Natural killer cell treated with Interleukin-12 subunit alpha and Interleukin-12 subunit beta and Interleukin-15 and Interleukin-18, amount 100 ng/mL, for 72 hours (primary cell): ENCODE measurements at places on chromosomes 1 and 21. TPM values are rescaled to one million over a fixed set of nuclear protein-coding genes. Genes with fewer than 3 reads are reported as not detected.
A peak's percentile ranks its signal among the peaks of the same experiment; 100 is the strongest.

GRCh38 chr1:167938080-167938636 is 1.3 kb upstream of the MPC2 start:
- no peak for DNase-seq
- no peaks in the 10 kb centered on the region for H3K27me3 ChIP-seq
- peaks cover 6% of the 10 kb centered on the region for H3K36me3 ChIP-seq
- peak overlapping the region; percentile 90 for H3K27ac ChIP-seq
- H3K4me3 ChIP-seq: peak overlapping the region; percentile 97

DNA sequence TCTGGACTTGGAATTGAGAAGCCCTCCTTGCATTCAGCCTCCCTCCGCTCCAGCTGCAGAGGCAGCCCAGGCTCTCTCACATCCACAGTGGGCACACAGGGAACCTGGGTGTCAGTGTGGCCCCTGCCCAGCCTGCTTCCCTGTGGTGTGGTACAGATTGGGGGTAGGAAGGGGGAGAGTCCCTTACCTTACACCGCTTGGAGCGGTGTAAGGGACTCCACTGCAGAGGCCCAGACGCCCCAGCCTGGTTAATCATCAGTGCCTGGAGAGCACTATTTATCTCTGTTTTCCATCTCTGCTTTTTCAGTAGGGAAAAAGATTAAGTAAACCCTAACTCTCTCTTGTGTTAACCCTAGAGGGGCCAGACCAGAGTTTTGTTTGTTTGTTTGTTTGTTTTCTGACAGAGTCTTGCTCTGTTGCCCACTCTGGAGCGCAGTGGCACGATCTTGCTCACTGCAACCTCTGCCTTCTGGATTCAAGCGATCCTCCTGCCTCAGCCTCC is 803 bp upstream of the RHBG start:
- no peaks in the 10 kb centered on the region for H3K36me3 ChIP-seq
- no peaks in the 10 kb centered on the region for H3K4me1 ChIP-seq
- H3K27ac ChIP-seq: no peak overlapping the region
- DNase-seq: no peak
- H3K4me3 ChIP-seq: no peak overlapping the region

DNA sequence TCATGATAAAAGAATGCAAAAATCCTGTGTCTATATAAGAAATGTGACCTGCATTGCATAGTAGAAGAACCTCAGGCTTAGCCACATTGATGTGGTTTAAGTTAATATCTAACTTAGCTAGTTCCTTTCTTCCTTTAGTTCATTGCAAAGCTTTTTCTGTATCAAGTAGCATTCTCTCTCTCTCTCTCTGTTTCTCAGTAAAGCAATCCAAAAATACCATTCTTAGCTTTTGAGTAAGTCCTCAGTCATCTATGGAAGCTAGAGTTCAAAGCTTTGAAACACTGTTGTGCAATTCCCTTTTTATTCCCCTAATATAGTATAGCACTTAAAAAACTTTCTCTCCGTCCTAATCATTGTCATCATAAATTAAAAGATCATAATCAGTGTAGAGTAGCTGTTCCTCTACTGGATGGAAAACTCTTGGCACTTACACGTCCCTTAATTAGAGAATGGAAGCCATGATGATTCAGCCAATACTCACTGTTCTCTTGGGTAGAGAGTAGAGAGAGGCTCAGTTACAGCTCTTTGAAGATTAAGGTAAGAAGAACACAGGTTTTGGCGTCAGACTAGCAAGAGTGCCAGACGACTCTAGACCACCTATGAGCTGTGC is 350.3 kb upstream of the LYPLAL1 start:
- no peak overlapping the region for H3K27ac ChIP-seq
- H3K27me3 ChIP-seq: no peaks in the 10 kb centered on the region
- H3K36me3 ChIP-seq: peaks cover 4% of the 10 kb centered on the region

DNA sequence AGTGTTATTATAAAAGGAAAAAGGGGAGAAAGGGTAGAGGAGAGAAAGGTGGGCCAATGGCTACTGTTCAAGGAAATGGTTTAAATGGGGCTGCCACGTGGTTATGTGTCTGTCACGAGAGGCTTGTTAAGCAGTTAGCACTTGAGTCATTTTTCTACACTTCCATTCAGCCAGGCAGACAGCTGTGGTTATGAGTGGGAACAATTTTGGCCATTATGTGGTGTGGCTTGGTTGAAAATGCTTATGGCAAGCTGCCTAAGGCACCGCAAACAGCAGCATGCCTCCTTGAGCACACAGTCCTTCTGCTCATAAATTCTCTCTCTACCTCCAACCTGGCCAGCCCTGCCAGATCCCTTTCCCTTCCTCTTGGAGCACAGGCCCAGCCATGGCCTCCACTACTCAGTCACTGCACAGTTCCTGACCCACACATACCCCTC is 3.2 kb upstream of the SRM start:
- peaks cover 8% of the 10 kb centered on the region for H3K36me3 ChIP-seq
- peak overlapping the region; percentile 53 for H3K27ac ChIP-seq
- DNase-seq: peak; percentile 85
- H3K27me3 ChIP-seq: no peaks in the 10 kb centered on the region
- H3K4me3 ChIP-seq: peak overlapping the region; percentile 63

GRCh38 chr1:112043901-112044300 is 54.4 kb upstream of the KCND3 start:
- H3K4me3 ChIP-seq: no peak overlapping the region
- no peak for DNase-seq
- peaks cover 31% of the 10 kb centered on the region for H3K27me3 ChIP-seq
- H3K4me1 ChIP-seq: no peaks in the 10 kb centered on the region

- no peak overlapping the region for H3K27ac ChIP-seq
- no peaks in the 10 kb centered on the region for H3K4me1 ChIP-seq
- H3K4me3 ChIP-seq: no peak overlapping the region
- no peaks in the 10 kb centered on the region for H3K36me3 ChIP-seq
- no peak for DNase-seq
- no peaks in the 10 kb centered on the region for H3K27me3 ChIP-seq
Measured at GRCh38 chr1:218527737-218528136, 182.6 kb downstream of the TGFB2 start.

DNA sequence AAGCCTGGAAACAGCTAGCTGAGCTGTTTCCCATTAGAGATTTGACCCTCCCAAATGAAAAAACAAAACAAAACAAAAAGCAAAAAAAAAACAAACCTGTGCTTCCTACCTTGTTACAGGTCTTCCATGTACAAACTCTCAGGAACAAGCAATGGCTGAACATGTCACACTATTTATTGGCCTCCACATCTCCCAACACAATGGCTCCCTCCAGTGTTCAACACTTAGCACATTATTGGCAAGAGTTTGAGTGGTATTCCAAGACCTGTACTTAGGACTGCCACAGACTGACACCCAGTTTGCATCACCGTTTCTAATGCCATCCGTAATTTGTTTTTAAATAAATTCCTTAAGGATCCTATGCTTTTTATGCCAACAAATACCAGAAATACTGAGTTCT is 195.0 kb upstream of the OLFM3 start:
- H3K36me3 ChIP-seq: no peaks in the 10 kb centered on the region
- H3K27ac ChIP-seq: no peak overlapping the region
- H3K27me3 ChIP-seq: no peaks in the 10 kb centered on the region
- H3K4me1 ChIP-seq: no peaks in the 10 kb centered on the region

DNA sequence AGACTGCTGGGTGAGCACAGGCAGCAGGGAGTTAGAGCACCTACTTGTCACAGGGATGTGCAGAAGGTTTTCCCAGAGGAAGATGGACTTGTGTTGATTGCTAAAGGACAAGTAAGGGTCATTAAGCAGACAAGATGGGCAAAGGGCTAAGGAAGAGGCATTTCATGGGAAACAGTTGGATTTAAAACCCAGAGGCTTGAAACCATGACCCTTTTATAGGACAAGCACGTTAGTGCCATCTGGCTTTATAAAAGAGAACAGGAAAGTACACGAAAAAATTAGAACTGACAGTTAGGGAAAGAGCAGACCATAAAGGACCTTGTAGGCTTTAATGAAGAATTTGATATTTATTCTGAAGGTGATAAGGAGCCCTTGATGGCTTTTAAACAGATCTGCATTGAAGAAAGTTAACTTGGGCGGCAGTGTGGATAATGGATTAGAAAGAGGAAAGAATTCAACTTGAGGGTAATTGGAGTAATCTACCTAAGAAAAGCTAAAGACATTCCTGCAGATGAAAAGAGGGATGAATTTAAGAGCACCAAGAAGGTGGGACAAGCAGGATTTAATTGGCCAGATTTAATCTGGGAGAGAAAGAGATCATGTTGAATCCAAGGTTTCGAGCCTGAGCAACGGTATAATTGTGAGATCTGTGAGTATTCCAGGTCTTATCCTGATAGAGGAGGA is 68.6 kb downstream of the ZC3H11B start:
- H3K4me3 ChIP-seq: no peak overlapping the region
- no peaks in the 10 kb centered on the region for H3K36me3 ChIP-seq
- no peak for DNase-seq
- no peak overlapping the region for H3K27ac ChIP-seq

- no peak overlapping the region for H3K4me3 ChIP-seq
- peaks cover 9% of the 10 kb centered on the region for H3K27me3 ChIP-seq
- H3K36me3 ChIP-seq: no peaks in the 10 kb centered on the region
- DNase-seq: no peak
- H3K4me1 ChIP-seq: no peaks in the 10 kb centered on the region
- H3K27ac ChIP-seq: no peak overlapping the region
Measured at GRCh38 chr1:118970451-118970850, 17.7 kb downstream of the TBX15 start.

DNA sequence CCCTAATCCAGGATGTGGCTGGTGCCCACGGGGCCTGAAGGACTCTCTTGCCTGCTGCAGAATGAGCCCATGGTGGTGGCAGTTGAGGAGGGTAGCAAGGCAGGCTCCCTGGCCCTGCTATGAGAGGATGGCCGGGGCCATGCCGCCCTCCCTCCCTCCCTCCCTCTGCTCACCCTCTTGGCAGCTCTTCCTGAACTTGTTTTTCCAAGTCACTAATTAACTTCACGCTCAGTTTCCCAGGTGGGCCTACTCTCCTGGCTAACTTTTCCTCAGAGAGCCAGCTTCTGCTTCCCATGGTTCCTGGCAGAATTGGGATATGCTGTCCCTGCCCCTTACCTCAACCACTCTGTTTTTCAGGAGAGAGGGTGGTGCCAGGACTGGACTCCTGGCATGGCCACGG is 10.2 kb downstream of the KCNC4 start:
- no peaks in the 10 kb centered on the region for H3K4me1 ChIP-seq
- H3K4me3 ChIP-seq: no peak overlapping the region
- no peaks in the 10 kb centered on the region for H3K36me3 ChIP-seq
- no peak for DNase-seq
- H3K27me3 ChIP-seq: no peaks in the 10 kb centered on the region
- no peak overlapping the region for H3K27ac ChIP-seq

GRCh38 chr21:45048026-45048698 is 26.2 kb upstream of the ADARB1 start:
- DNase-seq: no peak
- peaks cover 29% of the 10 kb centered on the region for H3K27me3 ChIP-seq
- H3K4me3 ChIP-seq: no peak overlapping the region
- H3K27ac ChIP-seq: no peak overlapping the region
- H3K4me1 ChIP-seq: no peaks in the 10 kb centered on the region

GRCh38 chr21:38769191-38769780 is 36.4 kb upstream of the ETS2 start:
- peak overlapping the region; percentile 80 for H3K4me3 ChIP-seq
- peaks cover 54% of the 10 kb centered on the region for H3K4me1 ChIP-seq
- H3K36me3 ChIP-seq: no peaks in the 10 kb centered on the region
- peak overlapping the region; percentile 78 for H3K27ac ChIP-seq
- H3K27me3 ChIP-seq: peaks cover 15% of the 10 kb centered on the region

DNA sequence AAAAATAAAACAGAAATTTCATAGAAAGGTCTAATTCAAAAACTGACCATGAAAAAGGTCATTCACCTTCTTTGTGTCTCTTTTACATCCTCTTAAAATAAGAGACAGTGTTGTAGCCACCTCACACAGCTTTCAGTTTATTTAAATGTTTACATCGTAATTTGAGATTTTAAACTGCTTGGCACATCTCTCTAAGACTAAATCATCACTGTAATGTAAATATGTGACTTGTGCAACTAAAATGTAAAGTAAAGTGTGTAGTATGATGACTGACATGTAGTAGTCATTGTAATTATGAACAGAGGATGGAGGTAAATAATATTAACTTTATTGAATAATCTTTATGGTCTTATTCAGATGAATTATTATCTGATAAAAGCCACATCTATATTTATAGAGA is 283.9 kb downstream of the KCNT2 start:
- no peak overlapping the region for H3K4me3 ChIP-seq
- DNase-seq: no peak
- H3K4me1 ChIP-seq: no peaks in the 10 kb centered on the region
- no peaks in the 10 kb centered on the region for H3K27me3 ChIP-seq
- no peaks in the 10 kb centered on the region for H3K36me3 ChIP-seq
- no peak overlapping the region for H3K27ac ChIP-seq

DNA sequence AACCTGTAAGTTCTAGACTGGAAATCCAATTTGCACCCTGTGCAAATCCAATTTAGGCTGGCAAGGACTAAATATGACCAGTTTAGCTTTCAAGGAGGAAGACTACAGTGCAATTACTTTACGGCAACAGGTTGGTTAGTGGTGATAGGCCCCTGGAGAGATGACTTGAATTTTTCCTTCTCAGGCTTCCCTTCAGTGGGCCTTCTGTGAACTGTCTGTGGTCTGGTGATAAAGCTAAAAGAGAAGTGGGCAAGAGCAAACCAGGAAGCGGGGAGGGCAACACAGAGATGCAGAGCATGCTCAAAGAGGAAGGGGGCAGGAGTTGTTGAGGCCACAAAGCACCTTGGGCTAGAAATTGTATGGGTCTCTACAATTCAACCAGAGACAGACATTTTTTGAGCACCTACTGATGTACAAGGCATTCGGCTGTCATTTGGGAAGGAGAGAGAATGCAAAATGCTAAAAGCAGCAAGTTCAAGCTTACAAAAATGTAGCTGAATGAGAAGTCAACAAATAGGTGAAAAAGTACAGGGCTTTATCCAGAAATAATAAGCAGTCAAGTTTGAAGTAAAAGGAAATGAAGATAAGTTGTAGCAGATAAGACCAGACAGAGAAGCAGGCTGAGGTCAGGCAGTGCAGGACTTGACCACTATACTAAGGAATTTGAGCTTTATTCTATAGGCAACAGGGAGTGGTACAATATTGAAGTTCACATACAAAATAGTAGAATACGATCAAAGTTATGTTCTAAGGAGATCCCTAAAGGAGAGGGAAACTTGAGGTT is 23.9 kb downstream of the INPP5B start:
- H3K36me3 ChIP-seq: peaks cover 5% of the 10 kb centered on the region
- H3K27ac ChIP-seq: peak overlapping the region; percentile 89
- DNase-seq: peak; percentile 68
- H3K4me3 ChIP-seq: peak overlapping the region; percentile 75
- H3K4me1 ChIP-seq: peaks cover 52% of the 10 kb centered on the region

- H3K4me3 ChIP-seq: no peak overlapping the region
- no peak for DNase-seq
- no peaks in the 10 kb centered on the region for H3K36me3 ChIP-seq
- H3K27me3 ChIP-seq: no peaks in the 10 kb centered on the region
- no peak overlapping the region for H3K27ac ChIP-seq
Measured at GRCh38 chr1:108070662-108071061, 105.7 kb upstream of the VAV3 start.

Gene SLC19A2
- 8.0 TPM for total RNA-seq

Gene KLHL21
- 20.2 TPM for total RNA-seq

Gene IL10
- total RNA-seq: 0.95 TPM

Gene DEPDC1
- total RNA-seq: 20.9 TPM

Gene SNX7
- total RNA-seq: 0.28 TPM

Gene PDE4B
- 136 TPM for total RNA-seq

Gene ADGRL4
- not detected for total RNA-seq
